ENCODE measurements at places on chromosomes 1 and 21.
A peak's percentile ranks its signal among the peaks of the same experiment; 100 is the strongest.

GRCh38 chr1:203690730-203691129 lies 64.1 kb downstream of the ATP2B4 start:
- DNase-seq, result no peak

- DNase-seq, result peak; percentile 56
Observed at GRCh38 chr1:165073185-165074007, 283.1 kb downstream of the LMX1A start.

- DNase-seq, result peak; percentile 97
Observed at GRCh38 chr1:89538361-89538760, 13.7 kb downstream of the LRRC8B start.

- no peak for DNase-seq
Observed at GRCh38 chr1:164183854-164184635, 374.9 kb upstream of the PBX1 start.

GRCh38 chr1:109040989-109041620 lies 797 bp downstream of the WDR47 start:
- peak; percentile 59 for DNase-seq

GRCh38 chr1:96409689-96410088 lies 311.9 kb upstream of the PTBP2 start:
- DNase-seq, result no peak

DNA sequence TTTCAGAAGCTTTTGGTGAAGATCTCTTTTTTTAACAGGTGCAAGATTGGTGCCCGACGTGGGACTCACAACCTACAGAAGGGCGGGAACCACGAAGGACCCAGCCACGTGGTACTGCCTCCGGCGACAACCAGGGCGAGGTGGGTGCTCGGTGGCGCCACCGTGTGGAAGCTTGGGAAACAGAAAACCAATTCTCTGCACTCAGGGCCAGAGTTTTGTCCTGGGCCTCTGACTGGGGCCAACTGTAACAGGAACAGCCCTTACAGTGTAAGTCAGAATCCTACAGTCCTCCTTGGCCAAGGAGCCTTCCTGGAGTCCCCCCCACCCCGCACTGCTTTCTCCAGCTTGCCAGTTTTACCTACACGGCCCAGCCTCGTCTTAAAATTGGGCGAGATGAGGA lies 11.6 kb upstream of the S100A7A start:
- DNase-seq, result peak; percentile 50

DNA sequence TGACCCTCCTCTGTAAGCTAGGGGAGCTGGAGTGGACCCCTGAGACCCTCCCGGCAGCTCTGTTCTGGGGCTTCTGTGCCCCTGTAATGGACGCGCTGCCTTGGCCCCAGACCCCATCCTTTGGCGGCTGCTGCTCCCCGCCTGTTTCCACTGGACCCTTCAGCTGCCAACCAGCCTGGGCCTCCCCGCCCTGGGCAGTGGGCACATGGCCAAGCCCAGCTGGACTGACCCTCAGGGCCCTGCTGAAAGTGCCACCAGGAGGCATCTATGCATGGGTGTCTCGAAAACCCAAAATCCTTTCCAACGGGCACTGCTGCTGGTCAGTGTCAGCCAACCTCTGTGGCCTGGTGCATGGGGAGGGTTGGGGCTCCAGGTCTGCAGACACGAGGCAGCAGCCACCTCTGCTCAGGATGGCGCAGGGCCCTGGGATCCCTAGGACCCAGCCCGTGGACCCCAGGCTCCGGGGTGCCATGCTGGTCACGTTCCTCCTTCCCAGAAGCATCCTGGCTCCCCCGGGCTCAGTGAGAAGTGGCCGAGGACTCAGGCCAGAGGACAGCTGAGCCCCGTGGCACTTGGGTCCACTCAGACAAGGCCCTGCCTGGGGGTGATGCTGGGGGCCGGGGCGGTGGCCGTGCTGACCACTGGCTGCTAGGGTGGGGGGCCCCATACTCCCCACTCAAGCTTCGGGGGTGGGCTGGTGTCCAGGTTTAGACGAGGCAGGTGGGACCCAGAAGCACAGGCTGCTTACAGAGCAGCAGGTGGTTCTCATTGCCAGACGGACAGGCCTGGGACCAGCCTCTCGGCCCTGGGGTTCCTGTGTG lies 46.9 kb downstream of the SLX9 start:
- DNase-seq, result no peak

DNA sequence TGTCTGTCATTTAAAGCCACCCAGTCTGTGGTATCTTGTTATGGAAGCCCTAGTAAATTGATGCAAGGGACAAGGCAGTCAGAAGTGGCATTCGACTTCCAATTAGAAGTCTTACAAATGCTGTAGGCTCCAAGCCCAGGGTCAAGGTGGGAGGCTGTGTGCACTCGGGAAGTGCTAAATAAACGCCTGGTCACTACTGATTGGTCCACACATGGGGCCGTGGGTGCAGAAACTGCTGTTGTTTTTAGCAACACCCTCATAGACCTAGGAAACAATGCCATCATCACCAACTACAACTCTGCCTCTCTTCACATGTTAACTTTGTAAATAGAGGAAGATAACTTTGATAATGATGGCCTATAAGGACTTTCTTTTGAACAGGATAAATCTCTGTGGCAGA lies 20.2 kb upstream of the ZBTB21 start:
- DNase-seq, result no peak

GRCh38 chr1:31144442-31144841 lies 78.9 kb upstream of the PUM1 start:
- no peak for DNase-seq

DNA sequence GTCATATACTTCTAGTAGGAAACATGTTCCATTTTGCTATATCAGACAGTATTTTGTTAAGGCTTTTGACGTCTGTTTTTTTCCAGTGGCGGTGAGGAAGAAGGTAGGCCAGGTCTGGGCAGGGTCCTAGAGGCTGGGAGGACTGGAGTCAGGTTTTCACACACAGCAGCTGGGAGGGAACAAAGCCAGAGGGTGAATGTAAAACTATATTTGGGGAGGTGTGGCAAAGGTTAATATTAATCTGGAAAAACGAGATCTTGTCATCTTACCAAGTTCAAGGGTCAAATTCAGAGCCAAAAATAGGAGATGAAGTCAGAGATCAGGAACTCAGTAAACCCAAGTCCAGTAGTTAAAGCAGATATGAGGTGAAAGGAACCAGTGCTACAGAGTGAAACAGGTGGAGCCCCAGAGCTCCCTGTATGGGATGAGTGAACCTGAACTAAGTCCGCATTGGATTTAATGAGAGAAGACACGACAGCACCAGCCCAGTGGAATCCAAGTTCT lies 10.7 kb upstream of the OTUD7B start:
- DNase-seq, result no peak

DNA sequence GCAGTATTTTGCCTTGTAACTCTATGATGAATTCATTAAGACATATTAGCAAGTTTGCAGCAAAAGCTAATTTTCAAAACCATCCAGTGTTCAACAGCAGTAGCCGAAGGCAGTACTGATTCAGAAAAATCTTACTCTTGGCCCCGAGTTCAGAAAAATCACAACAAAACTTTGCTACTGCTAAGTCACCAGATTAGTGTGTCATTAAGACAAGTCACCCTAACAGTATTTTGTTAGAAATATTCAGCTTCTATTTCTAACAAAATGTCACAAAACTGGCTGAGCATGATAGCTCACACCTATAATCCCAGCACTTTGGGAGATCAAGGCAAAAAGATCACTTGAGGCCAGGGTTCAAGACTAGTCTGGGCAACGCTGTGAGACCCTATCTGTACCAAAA lies 8.2 kb downstream of the GTF2B start:
- no peak for DNase-seq

All from common myeloid progenitor, CD34-positive (primary cell).